Right renal cortex interstitium (tissue), 3 donors: ENCODE measurements at places on chromosomes 4 and X. TPM values are rescaled to one million over a fixed set of nuclear protein-coding genes. Genes with fewer than 3 reads are reported as not detected.

DNA sequence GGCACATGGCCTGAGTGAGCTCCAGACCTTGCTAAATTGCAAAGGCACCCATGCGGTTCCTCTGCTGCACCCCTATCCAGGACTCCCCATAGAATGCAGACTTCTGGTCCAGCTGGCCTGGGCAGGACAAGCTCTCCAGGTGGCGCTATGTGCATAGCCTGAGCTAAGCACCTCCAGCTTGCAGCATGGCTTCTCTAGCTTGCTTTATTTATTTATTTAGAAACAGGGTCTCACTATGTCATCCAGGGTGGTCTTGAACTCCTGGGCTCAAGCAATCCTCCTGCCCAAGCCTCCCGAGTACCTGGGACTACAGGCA lies 5.5 kb upstream of the WFS1 start:
- no peak for DNase-seq

DNA sequence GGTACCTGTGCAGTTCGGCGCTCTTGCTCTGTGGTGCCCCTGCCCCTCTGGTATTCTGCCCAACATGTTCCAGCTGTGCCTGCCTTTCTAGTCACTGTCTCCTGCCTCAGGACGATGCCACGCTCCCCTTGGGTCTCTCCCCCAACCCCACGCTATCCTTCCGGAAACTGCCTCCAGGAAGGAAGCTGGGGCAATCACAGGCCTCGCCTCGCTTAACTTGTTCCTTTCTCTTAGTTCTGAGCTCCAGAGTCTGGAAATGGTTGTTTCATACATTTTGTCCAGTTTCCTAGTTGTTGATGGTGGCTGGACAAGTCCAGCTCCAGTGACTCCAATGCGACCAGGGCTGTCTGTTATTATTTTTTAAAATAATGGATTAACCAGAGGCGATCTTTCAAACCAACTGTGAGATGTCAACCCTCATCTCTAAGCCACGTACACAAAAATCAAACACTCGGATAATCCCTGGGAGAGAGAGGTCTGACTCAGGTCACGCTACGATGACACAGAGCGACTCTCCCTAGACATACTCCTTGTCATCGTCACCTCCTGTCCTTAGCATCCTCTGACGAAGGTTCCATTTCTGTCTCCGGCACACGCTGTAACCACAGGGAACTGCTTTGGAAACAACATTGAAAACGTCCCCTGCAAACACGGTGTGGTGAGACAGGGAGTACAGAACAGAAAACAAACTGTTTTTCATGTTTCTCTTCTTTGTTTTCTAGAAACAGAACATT lies 62.5 kb downstream of the ABLIM2 start:
- DNase-seq = no peak

GRCh38 chr4:105194328-105195231 lies 47.9 kb downstream of the TET2 start:
- no peak for DNase-seq

GRCh38 chr4:10109995-10110670 lies 6.5 kb downstream of the WDR1 start:
- no peak for DNase-seq

DNA sequence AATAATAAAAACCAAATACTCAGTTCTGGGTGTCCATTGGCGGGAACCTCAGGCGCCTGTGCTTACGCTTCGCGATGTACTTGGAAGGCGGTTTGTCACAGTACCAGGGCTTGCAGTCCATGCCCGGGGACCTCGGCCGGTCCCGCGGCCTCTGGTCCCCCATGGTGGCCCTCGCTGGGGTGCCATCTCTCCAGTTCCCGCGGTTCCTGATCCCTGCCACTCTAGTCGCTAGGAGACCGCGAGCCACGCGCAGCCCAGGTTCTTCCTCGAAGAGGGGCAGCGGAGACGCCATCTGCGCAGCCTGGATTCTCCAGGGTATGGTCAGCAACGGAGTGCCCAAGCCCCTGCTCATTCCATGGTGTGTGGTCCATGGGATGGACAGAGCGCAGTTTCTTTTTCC lies 26.4 kb upstream of the LANCL3 start:
- DNase-seq = no peak

- DNase-seq = peak; percentile 62
These were observed 973 bp downstream of the ADAMTS3 start for GRCh38 chr4:72567821-72568675.

GRCh38 chr4:120088507-120088906 lies 21.9 kb upstream of the MAD2L1 start:
- DNase-seq = no peak

DNA sequence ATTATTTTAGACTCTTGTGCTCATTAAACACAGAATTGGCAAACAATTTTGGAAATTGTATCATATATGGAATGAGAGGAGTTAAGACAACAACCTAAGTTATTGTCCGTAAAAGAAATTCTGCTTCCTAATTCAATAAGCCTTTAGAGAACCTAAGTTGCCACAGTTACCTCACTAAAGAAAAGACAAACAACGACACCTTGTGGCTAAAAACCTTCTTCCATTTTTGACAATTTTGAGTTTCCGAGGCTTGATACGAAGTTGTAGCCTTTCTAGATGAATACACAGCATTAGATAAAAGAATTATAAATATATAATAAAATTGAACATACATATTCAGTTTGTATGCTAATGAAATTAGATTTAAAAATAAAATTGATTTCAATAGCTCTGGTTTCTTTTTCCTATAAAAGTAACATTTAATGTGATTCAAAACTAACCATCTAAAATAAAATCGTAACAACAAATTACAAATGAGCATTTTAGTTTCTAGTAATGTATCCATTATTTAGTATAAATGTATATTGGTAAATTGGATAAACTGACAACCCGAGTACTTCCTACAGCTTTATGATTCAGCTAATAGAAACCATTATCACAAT lies 275.1 kb downstream of the GPM6A start:
- peak; percentile 37 for DNase-seq

DNA sequence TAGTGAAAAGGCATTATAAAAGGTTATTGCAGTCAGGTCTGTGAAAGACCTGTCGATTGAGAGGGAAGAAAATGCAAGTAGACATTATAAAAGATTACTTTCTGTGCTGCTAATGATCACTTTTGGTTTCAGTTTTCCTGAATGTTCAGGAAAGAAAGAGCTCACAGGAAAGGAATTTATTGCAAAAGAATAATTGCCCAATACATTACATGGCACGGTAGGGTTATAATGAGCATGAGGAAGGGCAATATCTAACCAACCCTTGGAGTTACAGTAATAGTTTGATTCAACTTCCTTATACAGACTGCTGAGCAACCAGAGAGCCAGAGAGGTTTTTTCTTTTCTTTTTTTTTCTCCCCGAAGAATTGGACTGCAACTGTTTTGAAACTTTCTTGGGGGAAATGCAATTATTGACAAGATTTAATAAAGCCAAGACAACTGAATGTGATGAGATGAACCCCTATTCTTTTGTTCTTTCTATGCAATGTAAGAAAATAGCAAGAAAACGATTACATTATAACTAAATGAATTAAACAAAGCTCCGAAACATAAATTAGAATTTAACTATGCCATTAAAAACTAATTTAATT lies 247.0 kb downstream of the C4orf33 start:
- no peak for DNase-seq

DNA sequence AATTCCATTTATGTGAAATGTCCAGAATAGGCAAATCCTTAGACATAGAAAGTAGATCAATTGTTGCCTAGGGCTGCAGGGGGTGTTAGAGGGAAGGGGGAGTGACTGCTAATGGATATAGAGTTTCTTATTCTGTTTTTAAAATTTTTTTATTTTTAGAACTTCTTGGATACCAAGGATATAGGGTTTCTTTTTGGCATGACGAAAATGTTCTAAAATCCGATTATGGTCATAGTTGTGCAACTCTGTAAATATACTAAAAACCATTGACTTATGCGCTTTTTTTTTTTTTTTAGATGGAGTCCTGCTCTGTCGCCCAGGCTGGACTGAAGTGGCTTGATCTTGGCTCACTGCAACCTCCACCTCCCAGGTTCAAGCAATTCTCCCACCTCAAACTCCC lies 125.2 kb upstream of the USP9X start:
- no peak for DNase-seq

GRCh38 chr4:128854433-128854832 lies 44.9 kb downstream of the JADE1 start:
- DNase-seq = no peak

LCORL gene
- polyA plus RNA-seq = 28.9 TPM

GRCh38 chr4:170374770-170375169 lies 285.0 kb upstream of the AADAT start:
- no peak for DNase-seq

DNA sequence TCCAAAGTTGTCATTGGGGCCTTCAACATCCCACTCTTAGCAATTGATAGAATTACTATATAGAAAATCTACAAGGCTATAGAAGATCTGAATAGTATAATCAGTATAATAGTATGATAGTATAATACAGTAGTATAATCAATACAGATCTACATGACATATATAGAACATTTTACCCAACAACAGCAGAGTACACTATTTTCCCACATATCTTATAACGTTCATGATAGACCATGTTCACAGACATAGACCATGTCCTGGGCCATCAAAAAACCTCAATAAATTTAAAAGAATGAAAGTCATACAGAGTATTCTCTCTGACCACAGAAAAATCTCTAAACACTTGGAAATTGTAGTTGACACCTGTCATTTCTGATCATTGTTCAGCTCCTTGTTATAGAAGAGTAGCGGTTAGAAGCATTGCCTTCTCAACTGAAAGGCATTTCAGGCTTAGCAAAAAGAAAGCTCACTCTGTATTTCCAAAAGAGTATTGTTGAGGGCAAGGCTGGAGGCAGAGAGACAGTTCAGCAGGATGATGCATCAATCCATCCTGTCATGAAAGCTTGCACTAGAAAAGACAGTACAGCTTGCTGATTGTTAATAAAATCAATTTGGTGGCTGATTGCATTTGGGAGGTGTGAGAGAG lies 38.8 kb upstream of the ARMCX5 start:
- no peak for DNase-seq

ARHGAP24 gene
- 130 TPM for polyA plus RNA-seq

DNA sequence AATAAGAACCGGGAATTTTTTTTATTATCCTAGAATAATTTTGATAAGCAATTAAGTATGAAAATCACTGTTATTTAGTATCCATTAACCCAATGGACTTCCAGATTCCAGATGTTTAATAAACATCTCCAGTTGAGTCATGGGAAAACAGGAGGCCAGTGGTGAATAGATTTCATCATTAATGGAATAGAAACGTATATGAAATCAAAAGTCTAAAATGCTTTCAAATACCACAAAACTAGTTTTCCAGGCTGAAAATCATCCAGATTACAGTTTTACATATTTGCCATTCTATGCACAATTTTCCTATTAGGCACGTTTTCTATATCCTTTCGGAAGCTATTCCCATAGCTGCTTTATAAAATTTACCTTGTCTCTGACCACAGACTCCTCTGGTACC lies 35.0 kb downstream of the IRF2 start:
- DNase-seq = no peak

DNA sequence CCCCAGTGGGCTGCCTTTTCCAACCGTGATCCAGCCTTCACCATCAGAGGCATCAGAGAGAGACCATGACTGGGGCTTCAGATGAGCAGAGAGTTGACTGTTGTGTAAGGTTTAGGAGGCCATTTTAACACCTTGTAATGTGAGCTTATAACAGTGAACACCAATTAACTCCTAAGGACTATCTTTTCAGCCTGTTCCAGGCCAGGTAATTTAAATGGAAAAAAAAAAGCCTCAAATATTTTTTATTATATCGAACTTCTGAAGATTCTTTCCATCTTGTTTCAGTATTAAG lies 13.3 kb upstream of the ELOVL6 start:
- DNase-seq = no peak

LGI2 gene
- 26.2 TPM for polyA plus RNA-seq

DNA sequence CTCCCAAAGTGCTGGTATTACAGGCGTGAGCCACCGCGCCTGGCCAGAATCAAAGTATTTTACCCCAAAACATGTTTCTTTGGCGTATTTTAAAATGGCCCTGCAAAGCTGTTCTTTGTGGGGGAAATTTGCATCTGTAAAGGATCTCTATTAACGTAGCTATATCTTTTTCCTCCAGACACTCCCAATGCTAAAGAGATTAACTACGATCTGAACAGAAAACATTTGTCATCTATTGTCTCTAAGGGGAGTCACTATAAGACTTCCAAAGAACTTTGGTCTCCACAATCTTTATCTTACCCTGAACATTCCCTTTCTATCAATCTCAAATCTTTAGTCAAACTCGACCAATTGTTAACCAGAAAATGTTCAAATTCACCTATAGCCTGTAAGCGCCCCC lies 19.1 kb upstream of the PDS5A start:
- DNase-seq = no peak

- DNase-seq = peak; percentile 5
These were observed 35.7 kb upstream of the INTS6L start for GRCh38 chrX:135484641-135485289.

ARL9 gene
- polyA plus RNA-seq = 0.24 TPM

- DNase-seq = no peak
These were observed 84.0 kb downstream of the PABPC4L start for GRCh38 chr4:134117392-134118183.

DNA sequence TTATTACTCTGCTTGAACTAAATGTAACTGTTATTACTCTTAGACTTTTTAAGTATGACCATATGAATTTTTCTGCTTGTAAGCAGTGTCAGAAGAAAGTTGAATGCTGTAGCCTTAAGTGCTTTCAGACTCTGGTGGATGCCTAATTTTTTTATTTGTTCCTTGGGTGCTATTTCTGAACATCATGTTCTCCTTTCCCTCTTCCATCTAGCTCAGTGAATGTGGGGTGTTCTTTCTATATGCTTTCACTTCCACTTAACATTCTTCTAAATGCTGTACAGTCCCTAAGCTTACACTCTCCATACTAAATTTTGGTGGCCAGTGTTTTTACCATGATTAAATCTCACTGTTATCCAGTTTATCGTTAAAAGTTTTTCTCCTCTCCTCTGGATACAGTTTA lies 3.6 kb downstream of the DCK start:
- DNase-seq = no peak

DNA sequence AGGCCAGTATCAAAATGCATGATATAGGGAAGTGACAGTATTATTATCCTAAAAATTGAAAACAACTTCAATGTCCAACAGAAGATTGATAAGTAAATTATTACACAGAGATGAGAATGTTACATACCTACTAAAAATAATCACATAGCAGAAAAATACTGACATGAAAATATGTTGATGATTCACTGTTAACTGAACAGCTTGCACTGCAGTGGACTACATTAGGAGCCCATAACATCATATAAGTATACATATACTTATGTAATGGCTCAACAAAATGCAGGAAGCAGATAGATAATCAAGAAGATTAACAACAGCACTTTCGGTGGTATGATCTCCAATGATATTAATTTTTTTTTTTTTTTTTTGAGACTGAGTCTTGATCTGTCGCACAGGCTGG lies 7.1 kb downstream of the CLOCK start:
- DNase-seq = no peak

GRCh38 chr4:159451006-159451405 lies 348.1 kb downstream of the RAPGEF2 start:
- no peak for DNase-seq

DNA sequence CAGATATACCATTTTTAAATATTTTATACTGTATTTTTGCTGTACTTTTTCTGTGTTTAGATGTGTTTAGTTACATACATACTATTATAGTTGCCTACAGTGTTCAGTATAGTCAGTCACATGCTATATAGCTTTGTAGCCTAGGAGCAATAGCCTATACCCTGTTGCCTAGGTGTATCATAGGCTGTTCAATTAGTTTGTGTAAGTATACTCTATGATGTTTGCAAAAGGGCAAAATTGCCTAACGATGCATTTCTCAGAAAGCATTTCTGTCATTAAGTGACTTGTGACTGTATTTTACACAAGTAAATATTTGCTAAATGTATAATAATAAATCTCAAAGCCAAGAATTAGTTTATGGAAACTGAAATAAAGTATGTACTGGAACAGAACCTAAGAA lies 9.5 kb downstream of the ETFDH start:
- DNase-seq = no peak

GRCh38 chr4:27058819-27059406 lies 198.3 kb downstream of the STIM2 start:
- no peak for DNase-seq
